Stimulated activated CD4-positive, alpha-beta T cell treated with anti-CD3 and anti-CD28 coated beads, Interleukin-1b, Interleukin-23, amount 100 ng/mL, for 48 hours (primary cell): ENCODE measurements at places on chromosomes 5 and 9.

DNA sequence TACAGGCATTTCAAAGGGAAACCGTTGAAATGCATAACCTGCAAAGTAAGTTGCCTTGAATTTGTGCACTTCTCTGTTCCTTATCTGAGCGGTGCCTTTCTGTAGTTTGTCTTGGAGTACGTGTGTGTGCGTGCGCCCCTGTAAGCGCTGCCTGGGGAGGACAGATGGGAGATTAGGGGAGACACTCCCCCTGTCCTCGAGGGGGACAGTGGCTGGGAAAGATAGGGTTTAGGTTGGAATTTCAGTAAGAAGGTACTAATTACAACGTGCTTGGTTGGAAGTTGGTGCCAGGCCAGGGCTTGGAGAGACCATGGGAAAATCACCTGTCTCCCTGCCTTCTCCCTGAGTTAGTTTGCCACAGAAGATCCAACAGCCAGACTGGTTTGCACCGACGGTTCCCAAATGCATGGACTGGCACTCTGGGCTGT, 73.2 kb downstream of the PIK3R1 start:
- no peak for DNase-seq

- no peak for DNase-seq
Measured at GRCh38 chr5:16975950-16976624, 40.0 kb upstream of the MYO10 start.

GRCh38 chr5:1522601-1523479, 920 bp downstream of the LPCAT1 start:
- DNase-seq = no peak

- DNase-seq = no peak
Measured at GRCh38 chr5:86463339-86463738, 154.4 kb upstream of the COX7C start.
